Activated T-helper 1 cell treated with anti-CD3 and anti-CD28 coated beads, Interleukin-12 subunit alpha, Interleukin-12 subunit beta, Interleukin-2, Interleukin-4 antibody, amounts not matched to agents 30 ng/mL and 10 ng/mL and 1 ng/mL, durations not matched to agents 14 hours and 24 hours and 36 hours (primary cell): ENCODE measurements at places on chromosomes 13 and 19. TPM values are rescaled to one million over a fixed set of nuclear protein-coding genes. Genes with fewer than 3 reads are reported as not detected.
A peak's percentile ranks its signal among the peaks of the same experiment; 100 is the strongest.

DNA sequence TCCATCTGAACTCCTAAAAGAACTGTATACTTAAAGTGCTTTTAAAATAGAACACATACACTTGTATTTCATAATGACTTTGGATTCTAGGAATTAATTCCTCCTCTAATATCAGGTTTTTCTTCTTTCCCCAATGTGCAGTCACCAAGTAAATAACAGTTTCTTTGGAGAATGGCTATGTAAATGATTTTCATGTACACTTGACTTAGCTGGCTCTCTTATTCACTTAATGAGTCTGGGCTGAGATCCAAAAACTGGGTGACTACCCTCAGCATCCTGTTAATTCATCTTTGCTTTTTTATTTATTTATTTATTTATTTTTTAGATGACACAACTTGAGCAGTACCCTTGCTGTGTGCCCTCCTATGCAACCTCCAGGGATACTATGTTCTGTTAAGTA lies 1003.7 kb downstream of the SLITRK1 start:
- H3K27ac ChIP-seq = no peak overlapping the region
- H3K4me1 ChIP-seq = no peaks in the 10 kb centered on the region
- no peak overlapping the region for H3K4me3 ChIP-seq
- no peaks in the 10 kb centered on the region for H3K27me3 ChIP-seq

Gene KCNC3
- total RNA-seq = 23.7 and 24.0 TPM in 2 replicates

Gene PRR20A
- total RNA-seq = not detected in 2 replicates

DNA sequence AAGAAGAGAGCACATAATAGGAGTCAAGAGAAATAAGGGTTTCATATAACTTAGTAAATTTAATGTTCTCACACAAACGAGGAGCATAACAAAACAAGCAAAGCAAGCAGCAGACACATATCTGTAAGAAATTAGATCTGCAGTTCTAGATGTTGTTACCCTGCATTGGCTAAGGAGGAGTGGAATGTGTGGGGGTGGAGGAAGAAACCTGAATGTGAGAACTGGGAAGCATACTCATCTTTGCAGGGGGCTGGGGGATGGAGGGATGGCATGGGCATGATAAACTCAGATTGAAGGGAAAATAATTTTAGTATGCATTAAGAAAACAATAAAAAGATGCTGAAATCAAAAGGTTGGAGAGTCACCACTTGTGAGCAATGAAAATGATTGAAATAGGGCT lies 255.0 kb downstream of the LIG4 start:
- DNase-seq = no peak
- no peaks in the 10 kb centered on the region for H3K36me3 ChIP-seq
- no peak overlapping the region for H3K27ac ChIP-seq

- no peak overlapping the region for H3K4me3 ChIP-seq
- no peak for DNase-seq
- H3K36me3 ChIP-seq = no peaks in the 10 kb centered on the region
- H3K27ac ChIP-seq = no peak overlapping the region
- H3K27me3 ChIP-seq = peaks cover 30% of the 10 kb centered on the region
These were observed 39.8 kb upstream of the MCF2L start for GRCh38 chr13:112928972-112929782.

- peaks cover 16% of the 10 kb centered on the region for H3K36me3 ChIP-seq
- H3K27me3 ChIP-seq = no peaks in the 10 kb centered on the region
- H3K4me3 ChIP-seq = peak overlapping the region; percentile 90
- peak overlapping the region; percentile 95 for H3K27ac ChIP-seq
- no peak for DNase-seq
- peaks cover 74% of the 10 kb centered on the region for H3K4me1 ChIP-seq
These were observed 2.8 kb upstream of the CDC37 start for GRCh38 chr19:10406191-10406590.

GRCh38 chr19:39130337-39131254 lies 5.0 kb downstream of the PAK4 start:
- H3K27ac ChIP-seq = no peak overlapping the region
- peaks cover 32% of the 10 kb centered on the region for H3K4me1 ChIP-seq
- H3K27me3 ChIP-seq = no peaks in the 10 kb centered on the region
- H3K4me3 ChIP-seq = no peak overlapping the region

DNA sequence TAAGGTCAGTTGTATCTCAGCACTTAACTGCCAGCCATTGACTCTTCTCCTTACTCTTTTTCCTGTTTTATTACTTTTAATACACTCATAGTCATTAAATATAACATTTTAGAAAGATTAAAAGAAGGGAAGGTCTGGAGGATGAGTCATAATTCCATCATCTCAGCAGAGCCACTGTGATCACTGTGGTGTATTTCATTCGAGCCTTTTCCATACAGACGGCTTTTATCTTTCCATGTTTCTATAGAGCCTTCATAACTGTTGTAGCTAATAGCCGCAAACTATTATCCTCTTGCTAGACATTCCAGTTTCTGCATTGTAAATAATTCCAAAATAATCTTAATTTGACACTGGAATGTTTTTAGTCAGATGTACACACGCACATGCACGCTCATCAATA lies 4.7 kb upstream of the FLT1 start:
- H3K27me3 ChIP-seq = peaks cover 27% of the 10 kb centered on the region
- H3K4me3 ChIP-seq = no peak overlapping the region

Gene PEG3
- total RNA-seq = not detected in 2 replicates

GRCh38 chr19:23996549-23996948 lies 81.9 kb downstream of the ZNF726 start:
- no peak overlapping the region for H3K27ac ChIP-seq
- peaks cover 3% of the 10 kb centered on the region for H3K36me3 ChIP-seq
- H3K4me1 ChIP-seq = no peaks in the 10 kb centered on the region
- no peak overlapping the region for H3K4me3 ChIP-seq

DNA sequence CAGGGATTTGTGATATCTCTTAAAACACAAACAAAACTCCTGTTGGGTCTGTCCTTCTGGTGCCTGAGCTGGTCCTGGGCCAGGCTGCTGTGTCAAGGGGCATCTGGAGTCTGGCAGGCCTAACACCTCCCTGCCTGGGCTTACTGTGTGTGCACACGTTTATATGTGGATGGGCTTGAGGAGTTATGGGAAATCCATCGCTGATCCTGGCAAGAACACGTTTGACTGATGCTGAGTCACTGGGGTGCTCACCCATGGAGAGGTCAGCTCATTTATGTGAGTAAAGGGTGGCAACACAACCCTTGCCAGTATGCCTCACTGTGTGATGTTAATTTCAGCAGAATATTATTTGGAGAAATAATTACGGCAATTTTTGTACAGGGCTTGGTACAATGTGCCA lies 44.5 kb upstream of the PCDH8 start:
- H3K36me3 ChIP-seq = no peaks in the 10 kb centered on the region
- no peak overlapping the region for H3K4me3 ChIP-seq
- no peaks in the 10 kb centered on the region for H3K27me3 ChIP-seq
- DNase-seq = no peak

GRCh38 chr19:56690670-56691069 lies 19.1 kb upstream of the ZNF835 start:
- H3K4me3 ChIP-seq = no peak overlapping the region
- no peaks in the 10 kb centered on the region for H3K4me1 ChIP-seq
- H3K27ac ChIP-seq = no peak overlapping the region
- no peaks in the 10 kb centered on the region for H3K36me3 ChIP-seq

DNA sequence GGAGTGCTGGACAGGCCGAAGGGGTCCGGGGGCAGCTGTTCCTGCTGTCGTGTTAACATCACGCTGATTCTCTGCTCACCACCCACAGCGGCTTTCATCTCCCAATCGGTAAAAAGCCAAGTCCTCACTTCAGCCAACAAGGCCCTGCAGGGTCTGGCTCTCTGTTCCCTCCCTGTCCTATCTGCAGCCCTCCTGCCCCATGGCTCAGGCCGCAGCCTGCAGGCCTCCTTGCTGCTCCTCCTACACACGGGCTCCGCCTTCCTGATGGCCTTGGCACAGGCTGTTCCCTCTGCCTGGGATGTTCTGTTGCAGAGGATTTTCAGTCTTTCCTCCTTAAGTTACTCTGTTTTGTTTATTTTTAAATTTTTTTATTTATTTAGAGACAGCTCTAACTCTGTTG lies 22.2 kb downstream of the FUZ start:
- H3K4me3 ChIP-seq = no peak overlapping the region
- H3K27me3 ChIP-seq = no peaks in the 10 kb centered on the region
- H3K36me3 ChIP-seq = peaks cover 21% of the 10 kb centered on the region
- DNase-seq = no peak

Gene GJB2
- total RNA-seq = 2.9 TPM in 2 replicates

Gene SSC5D
- 0.24 and 0.65 TPM in 2 replicates for total RNA-seq

DNA sequence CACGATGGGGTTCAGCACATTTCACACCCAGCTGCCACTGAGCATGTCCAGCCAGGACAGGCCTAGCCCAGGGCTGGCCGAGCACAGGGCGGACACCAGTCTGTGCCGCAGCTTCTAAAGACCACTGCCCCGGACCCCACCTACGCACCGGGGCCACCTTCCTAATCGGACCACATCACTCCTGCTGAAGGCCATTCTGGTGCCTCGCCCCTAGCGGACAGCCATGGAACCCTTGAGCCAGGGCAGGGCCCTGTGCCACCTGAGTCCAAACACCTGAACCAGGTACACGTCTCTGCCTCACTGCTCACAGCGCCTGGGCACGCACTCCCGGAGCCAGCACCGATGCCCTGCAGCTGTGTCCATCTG lies 8.4 kb upstream of the C13orf46 start:
- DNase-seq = no peak
- no peak overlapping the region for H3K27ac ChIP-seq
- no peak overlapping the region for H3K4me3 ChIP-seq
- no peaks in the 10 kb centered on the region for H3K4me1 ChIP-seq
- peaks cover 36% of the 10 kb centered on the region for H3K36me3 ChIP-seq

Gene SLITRK6
- not detected in 2 replicates for total RNA-seq

- H3K27ac ChIP-seq = no peak overlapping the region
- peaks cover 4% of the 10 kb centered on the region for H3K27me3 ChIP-seq
- no peak for DNase-seq
- no peaks in the 10 kb centered on the region for H3K4me1 ChIP-seq
These were observed 139.6 kb downstream of the CACNA1A start for GRCh38 chr19:13366529-13367143.

GRCh38 chr13:105979131-105980011 lies 556.1 kb downstream of the EFNB2 start:
- H3K27ac ChIP-seq = no peak overlapping the region
- no peaks in the 10 kb centered on the region for H3K4me1 ChIP-seq
- no peaks in the 10 kb centered on the region for H3K27me3 ChIP-seq
- no peaks in the 10 kb centered on the region for H3K36me3 ChIP-seq
- H3K4me3 ChIP-seq = no peak overlapping the region

Gene B3GNT3
- not detected in 2 replicates for total RNA-seq

DNA sequence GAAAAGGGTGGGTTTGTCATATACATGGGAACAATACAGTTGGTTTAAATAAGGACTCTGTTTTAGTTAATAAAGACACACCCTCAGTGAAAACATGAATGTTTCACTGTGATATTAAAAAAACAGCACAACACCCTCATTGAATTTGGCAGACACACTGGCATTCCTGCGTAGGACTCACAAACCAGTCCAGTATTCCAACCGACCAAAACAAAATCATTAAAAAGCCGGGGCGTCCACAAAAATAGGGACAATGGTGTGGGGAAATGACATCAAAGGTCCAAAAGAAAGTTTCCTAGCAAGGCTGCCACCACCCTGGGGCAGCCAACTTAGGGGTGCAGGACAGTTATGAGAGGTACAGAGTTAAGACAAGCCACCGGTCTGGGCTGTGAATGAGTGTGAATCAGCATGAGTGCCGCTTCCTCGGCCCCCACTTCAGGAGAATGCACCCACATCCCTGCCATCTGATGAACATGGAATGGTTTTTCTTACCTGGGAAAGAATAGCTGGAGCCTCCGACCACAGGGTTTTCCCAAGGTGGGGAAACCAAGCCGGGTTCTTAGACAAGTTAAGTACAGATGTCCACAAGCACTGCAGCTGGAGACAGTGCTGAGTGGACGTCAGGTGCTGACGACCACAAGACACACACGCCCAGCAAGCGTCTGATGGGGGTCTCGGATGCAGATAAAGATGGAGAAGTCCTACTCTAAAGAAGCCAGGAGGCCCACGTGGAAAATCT lies 73.3 kb downstream of the KLF2 start:
- H3K4me3 ChIP-seq = no peak overlapping the region
- no peak overlapping the region for H3K27ac ChIP-seq
- no peaks in the 10 kb centered on the region for H3K4me1 ChIP-seq
- DNase-seq = no peak
- peaks cover 26% of the 10 kb centered on the region for H3K36me3 ChIP-seq
- no peaks in the 10 kb centered on the region for H3K27me3 ChIP-seq

GRCh38 chr13:95643571-95643935 lies 953 bp downstream of the DZIP1 start:
- no peaks in the 10 kb centered on the region for H3K36me3 ChIP-seq
- H3K4me3 ChIP-seq = peak overlapping the region; percentile 58
- H3K4me1 ChIP-seq = peaks cover 8% of the 10 kb centered on the region

- no peak for DNase-seq
- H3K4me3 ChIP-seq = no peak overlapping the region
- H3K27ac ChIP-seq = no peak overlapping the region
- no peaks in the 10 kb centered on the region for H3K36me3 ChIP-seq
- no peaks in the 10 kb centered on the region for H3K27me3 ChIP-seq
These were observed 68.8 kb downstream of the LMO7 start for GRCh38 chr13:75704927-75705288.

Gene PSG11
- total RNA-seq = not detected in 2 replicates

Gene C5AR1
- total RNA-seq = 1.4 and 1.5 TPM in 2 replicates

DNA sequence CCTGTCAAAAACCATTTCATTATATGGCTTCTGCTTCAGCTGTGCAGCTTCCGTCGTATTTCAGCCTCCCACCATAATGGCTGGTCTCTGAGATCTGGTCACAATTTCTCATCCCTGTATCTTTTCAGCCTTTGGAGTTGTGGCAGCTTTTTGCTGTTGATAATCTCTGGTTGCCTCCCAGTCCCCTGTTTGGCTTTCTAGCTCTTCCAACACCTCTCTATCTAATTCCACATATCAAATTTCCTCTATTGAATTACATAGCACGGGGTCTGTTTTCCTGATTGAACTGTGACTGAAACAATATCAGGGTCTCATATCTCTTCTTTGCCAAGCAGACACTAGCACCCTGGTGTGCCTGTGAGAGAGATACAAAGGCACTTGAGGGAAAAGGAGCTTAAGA lies 222.1 kb upstream of the OBI1 start:
- no peaks in the 10 kb centered on the region for H3K36me3 ChIP-seq
- H3K4me3 ChIP-seq = no peak overlapping the region
- DNase-seq = no peak
- H3K27me3 ChIP-seq = no peaks in the 10 kb centered on the region
- H3K4me1 ChIP-seq = no peaks in the 10 kb centered on the region

Gene CKM
- not detected in 2 replicates for total RNA-seq

DNA sequence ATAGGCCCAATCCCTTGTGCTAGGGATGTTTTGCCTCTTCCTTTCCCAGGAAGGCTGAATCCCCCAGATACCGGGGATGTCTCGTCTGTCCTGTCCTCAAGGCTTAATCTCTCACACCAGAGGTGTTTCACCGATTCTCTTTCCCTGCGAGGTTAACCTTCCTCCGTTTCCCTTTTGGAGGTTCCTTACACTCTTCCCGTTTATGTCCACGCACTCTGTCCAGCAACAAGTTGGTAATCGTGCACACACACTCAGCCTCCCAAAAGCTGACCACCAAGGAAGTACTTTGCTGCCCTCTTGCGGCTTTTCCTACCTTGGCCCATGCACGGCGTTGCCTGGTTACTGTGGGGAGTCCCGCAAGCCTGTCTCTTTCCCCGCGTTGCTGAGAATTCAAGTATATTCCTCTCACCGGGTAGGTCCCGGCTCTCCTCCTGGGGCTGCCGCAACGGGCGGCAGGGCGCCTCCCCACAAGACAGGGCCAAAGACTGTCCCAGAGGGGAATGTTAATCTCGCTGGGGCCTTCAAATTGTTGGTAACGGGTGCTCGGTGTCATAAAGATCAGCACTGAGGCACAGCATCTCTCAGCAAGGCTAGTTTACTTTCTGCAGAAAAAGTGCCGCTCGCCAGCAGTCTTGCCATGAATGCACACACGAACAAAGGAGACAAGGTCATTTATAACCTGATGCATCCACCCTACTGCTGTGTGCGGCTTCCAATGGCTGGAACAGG lies 36.7 kb upstream of the CD177 start:
- H3K4me3 ChIP-seq = no peak overlapping the region
- no peaks in the 10 kb centered on the region for H3K27me3 ChIP-seq
- H3K36me3 ChIP-seq = no peaks in the 10 kb centered on the region
- no peak overlapping the region for H3K27ac ChIP-seq
- no peak for DNase-seq
- no peaks in the 10 kb centered on the region for H3K4me1 ChIP-seq
